ENCODE measurements at places on chromosomes 2 and 18.

- DNase-seq: no peak
Observed at GRCh38 chr2:129301431-129301913, 678.0 kb upstream of the RAB6C start.

DNA sequence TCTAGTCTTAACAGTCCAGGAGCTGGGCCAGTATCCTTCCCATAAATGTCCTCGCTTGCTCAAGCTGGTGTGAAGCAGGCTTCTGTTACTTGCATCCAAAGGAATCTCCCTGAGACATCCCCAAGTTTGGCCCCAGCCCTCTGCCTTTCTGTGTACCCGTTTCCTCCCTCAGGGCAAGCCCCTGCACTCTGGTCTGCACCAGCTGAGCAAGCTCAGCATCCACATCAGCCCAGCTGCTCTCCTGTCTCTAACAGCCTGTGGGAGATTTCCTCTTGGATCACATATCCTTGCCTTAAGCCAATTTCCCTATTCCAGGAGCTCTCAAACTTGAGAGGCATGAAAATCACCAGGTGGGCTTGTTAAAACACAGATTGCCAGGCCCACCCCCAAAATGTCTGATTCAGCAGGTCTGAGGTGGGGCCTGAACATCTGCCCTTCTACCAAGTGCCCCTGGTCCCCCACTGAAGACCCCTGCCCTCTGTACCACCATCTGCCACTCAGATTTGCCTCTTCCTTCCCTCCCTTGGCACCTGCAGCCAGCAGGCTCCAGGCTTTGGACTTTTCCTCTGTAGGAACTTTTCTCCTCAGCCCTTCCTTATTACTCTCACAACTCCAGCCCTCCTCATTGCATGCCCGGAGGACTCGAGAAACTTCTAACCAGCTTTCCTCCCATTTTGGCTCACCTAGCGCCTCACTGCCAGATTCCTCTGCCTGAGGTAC is 32.1 kb downstream of the REEP1 start:
- no peak for DNase-seq

DNA sequence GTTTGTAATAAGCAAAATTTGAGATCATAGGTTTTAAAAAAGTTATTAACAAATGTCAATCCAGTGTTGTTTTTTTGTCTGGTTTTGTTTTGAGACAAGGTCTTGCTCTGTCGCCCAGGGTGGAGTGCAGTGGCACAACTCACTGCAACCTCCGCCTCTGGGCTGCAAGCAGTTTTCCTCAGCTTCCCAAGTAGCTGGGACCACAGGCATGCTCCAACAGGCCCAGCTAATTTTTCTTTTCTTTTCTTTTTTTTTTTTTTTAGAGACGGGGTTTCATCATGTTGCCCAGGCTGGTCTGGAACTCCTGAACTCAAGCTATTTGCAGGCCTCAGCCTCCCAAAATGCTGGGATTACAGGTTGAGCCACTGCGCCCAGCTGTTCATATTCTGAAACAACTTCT is 31.3 kb downstream of the GALNT3 start:
- DNase-seq: no peak

DNA sequence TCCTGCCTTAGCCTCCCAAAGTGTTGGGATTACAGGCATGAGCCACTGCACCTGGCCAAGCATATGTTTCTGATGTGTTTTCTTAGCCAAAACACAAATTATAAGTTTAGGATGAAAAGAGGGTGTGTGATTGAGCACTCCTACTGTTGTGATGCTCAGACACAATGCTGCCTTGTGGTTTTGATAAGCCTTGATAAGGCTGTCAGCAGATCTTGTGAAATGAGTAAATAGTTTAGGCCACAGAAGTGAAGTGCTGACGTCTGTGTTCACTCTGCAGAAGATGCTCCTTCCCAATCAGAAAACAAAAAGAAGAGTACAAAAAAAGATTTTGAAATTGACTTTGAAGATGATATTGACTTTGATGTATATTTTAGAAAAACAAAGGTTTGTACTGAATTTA is 24.3 kb downstream of the NCAPH start:
- DNase-seq: no peak

- DNase-seq: no peak
Observed at GRCh38 chr2:105576440-105577241, 168.1 kb upstream of the NCK2 start.

DNA sequence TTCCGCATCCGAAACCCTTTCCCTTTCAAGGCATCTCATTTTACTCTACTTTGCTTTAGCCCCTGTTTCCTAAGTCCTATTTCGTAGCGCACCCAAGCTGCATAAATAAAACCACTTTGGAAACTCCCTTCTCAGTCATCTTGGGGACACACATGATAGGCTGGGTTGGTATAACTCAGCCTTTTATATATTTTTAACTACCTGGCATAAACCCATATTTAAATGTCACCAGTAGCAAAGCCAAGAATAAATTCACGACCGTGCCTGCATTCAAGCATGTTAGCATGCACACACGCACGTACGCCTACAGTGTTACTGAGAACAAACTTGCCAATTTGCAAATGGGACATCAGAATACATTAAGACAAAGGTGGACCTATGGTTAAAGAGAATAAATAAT is 564.7 kb upstream of the PIK3C3 start:
- DNase-seq: no peak

GRCh38 chr2:96136129-96136720 is 2.1 kb downstream of the ASTL start:
- no peak for DNase-seq

DNA sequence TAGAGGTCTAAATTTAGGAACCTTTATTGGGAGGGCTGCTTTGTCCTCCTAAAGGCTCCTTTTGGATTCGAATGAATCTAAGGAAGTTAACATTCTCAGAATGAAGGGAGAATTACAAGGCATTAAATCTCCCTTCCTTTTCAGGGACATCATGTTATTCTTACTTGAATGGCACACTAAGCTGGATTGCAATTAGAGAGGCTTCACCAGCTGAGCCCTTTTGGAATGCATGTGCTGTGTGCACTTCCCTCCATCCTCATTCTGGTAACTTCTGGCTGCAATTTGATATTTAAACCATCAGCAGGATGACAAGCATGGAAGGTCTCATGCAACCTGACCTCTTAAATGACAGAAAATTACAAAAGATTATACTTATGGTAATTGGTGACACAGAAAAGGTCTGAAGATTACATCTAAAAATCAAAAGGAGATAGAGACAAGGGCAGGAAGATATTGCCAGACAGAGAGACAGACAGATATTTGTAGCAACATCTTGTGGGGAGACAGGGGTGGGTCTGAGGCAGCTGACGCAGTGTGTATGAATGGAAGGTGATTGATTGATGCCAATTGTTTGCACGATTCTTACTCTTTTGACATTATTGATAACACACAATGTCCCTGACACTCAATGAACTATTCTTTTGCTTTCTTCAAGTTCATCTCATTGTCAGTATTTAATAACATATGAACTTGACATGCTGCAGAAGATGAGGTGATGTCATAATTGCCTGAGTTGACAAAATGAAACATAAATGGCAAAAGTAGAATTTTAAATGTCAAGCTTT is 570.8 kb upstream of the GYPC start:
- no peak for DNase-seq

DNA sequence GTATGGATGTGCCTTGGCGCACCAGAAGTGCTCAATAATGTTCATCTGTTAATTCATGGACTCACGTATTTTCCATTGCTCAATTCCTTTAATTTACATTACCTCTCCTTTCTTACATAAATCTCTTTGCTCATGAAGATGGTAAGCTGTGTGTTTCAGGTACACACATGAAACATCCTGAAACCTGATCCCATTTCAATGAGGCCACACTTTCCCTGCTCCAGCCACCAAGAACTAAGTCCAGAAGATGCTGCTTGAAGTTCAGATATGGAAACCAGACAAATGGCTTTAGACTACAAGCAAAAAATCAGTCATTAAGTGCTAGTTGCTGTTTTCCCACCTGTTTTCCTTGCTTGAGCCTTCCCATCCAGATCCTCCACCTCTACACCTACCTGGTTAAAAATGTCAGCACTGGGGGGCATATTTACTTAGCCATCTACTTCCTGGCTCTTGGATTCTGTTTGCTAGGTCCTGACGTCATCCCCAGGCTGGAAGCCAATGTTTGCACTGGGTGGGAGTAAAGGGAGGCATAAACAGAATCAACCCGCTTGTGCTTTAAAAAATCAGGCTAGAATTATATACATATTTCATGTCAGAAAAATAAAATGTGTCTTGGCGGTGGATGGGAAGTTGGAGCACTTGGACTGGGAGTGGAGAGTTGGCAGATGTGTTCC is 309.7 kb downstream of the OSR1 start:
- DNase-seq: no peak

GRCh38 chr18:54257015-54257414 is 12.3 kb upstream of the POLI start:
- no peak for DNase-seq

DNA sequence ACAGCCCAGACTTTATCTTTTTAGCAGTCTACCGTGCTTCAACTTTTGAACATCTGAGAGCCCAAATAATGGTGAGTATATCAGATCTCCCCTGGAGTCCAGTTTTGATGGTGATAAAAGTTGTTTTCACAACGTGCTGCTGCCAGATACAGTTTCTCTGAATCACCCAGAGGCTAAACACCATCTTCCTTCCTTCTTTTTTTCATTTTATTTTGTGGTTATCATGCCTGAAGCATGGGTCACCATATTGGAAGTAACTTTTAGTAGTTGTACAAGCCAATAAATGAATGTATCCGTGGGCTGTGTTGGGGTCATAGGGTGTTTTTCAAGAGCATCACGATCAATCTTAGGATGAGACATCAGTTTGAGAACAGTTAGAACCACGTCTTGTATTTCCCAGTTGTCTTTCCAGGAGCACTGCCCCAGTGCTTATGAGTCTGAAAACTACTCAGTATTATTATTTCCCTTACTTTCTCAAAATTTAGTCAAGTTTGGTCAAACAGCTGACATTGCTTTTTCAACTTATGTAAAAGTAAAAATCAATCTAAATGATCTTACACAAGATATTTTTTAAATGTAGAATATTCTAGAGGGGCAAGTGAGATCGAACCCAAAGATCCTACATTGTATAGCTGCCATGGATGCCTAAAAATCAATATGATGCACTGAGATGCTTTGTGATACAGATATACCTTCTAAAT is 311.4 kb downstream of the CTNNA2 start:
- no peak for DNase-seq

GRCh38 chr18:77082316-77082955 is 50.1 kb downstream of the MBP start:
- DNase-seq: no peak

DNA sequence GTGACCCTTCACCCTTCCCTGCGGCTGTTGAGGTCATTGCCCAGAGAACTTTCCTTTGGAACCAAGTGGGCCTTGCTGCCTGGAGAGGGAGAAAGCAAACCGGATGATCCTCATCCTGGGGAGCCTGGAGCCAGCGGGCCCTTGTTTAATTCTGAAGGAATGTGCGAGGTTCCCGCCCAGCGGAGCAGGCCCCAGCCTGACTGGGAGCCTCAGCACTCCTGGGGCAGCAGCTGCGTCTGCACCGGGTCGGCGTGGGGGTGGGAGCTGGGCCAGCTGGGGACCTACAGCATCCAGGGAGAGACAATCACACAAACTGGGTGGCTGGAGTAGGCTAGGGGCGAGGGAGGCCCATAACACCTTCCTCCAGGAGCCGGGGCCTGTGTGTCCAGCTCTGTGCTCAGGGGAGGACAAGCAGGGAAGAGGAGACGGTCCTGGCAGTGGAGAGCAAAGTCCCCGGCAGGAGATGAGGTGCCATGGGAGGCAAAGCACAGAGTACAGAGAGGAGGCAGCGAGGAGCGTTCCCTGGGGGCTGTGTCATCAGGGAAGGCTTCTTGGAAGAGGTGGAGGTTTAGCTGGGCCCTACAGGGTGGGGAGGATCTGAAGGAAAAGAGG is 61.9 kb upstream of the HAAO start:
- DNase-seq: no peak

DNA sequence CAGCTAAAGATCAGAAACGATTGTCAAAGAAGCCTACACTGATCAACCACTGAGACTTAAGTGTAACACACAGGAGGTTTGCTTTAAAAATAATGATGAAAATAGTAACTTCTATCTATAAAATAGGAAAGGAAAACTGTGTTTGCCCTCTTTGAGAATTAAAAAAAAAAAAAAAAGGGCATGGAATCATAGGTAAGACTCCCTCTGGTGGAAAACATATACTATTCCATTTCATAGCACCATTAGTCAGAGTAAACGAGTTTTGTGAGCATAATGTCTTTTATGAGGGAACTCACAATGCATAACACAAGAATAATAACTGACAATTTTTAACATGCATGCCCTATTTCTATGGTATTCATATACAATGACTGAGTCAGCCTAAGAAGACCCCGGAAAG is 36.3 kb downstream of the SLC35F5 start:
- no peak for DNase-seq

DNA sequence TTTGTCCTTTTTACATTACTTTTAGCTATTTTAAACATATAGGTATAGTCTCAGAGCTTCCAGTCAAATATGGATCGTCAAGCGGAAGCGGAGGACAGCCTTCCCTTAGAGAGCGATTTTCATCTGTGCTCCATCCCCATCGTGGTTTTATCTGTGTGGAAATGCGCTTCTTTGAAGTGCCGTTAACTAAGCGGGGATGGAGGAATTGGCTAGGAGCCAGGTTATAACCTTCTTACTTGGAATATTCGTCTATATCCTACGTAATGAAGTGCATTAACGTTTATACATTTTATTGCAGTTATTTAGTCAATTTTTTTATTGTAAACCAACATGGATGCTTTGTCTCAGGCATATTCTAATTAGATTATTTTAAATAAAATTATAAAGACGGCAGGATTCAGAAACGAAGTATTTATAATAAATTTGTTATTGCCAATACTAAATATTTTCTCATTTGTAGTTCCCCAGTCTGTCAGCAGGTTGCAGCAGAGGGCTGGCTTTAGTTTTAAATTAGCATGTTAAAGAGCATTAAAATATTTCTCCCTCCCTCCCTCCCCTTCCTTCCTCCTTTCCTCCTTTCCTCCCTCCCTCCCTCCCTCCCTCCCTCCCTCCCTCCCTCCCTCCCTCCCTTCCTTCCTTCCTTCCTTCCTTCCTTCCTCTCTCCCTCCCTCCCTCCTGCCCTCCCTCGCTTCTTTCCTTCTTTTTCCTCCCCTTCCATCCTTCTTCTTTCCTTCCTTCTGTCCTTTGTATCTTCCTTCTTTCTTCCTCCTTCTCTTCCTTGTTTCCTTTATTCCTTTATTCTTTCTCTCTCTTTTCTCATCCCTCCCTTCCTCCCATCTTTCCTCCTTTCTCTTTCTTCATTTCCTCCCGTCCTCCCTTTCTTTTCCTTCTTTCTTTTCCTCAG is 80.6 kb upstream of the DOCK10 start:
- no peak for DNase-seq

DNA sequence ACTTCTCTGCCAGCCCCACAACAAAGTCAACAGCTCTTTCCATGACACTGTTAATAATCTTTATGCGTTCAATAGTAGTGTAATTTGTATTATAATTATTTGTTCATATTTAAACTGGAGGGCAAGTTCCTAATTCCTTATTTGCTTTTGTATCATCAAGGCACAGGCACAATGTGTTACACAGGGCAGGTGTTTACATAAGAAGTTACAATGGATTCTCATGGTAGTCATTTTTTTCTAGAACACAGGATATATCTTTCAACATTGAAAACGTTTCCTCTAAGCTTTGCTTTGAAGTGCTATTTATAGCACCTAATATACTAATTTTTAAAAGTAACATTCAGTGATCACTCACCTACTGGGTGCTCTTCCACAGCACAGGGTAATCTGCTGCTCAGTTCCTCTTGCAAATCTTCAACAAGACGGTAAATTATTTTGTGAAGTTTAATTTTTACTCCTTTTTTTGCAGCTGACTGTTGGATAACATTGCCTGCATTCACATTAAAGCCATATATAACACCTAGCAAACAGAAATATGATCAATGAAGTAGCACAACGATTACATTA is 7.3 kb downstream of the RPS27A start:
- no peak for DNase-seq
